ENCODE measurements at places on chromosomes 1 and 21.

- DNase-seq = no peak
Observed at GRCh38 chr1:59219916-59220315, 77.0 kb upstream of the FGGY start.

- no peak for DNase-seq
Observed at GRCh38 chr1:29454616-29455380, 218.5 kb downstream of the PTPRU start.

DNA sequence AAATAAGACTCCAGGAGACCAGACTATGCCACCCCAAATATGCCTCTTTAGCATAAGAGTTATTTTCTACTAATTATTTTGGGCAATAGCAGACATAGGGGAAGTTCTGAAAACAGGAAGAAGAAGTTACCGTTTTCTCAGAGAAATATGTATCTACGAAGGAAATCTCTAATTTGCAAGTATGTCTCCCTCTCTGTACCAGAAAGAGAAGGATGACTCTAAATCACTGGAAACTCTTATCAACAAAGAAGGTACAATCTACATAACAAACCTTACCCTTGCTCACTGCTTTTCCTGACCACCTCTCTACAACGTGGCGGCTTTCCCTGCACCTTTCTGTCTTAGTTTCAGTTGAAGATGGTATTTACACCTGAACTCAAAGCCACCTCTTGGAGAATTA, 49.0 kb downstream of the OMA1 start:
- DNase-seq = no peak

DNA sequence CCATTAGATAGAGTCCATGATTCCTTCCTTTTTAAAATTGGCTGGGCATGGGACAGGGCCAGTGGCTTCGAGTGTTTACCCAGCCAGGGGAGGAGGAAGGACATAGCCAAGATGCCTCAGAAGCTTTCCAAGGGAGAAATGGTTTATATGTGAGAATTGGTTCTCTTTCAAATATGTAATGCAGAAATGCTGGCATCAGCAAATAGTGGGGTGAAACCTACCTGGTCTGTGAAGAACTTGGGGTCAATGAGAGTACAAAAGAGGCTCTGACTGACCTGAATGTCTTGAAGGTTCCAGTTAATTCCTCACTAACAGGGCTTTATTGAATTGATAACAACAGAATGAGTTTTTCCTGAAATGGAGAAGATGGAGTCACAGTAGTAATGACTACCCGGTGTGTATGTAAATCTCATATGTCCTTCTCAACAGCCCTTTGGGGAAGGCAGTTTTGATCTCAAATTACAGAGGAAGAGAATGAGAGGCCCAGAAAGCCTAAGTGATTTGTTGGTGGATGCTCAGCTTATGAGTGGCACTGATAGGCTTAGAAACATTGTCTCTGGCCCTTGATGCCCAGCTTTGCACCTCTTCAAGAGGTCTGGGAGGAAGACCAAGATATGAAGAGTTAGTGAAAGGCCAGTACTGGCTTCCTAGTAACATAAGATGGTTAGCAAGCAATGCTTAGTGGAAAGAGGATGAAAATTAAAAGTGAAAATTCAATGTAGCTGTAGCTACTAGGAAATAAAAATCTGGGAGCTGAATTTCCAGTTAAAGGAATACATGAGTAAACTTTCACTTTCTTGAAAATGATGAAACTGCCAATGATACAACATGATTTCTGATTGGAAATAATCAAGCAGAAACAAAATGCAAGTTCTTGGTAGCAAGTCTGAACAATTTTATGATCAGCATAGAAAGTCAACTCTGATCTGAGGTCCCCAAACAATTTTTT, 2.7 kb downstream of the ATF3 start:
- DNase-seq = no peak

- DNase-seq = no peak
Observed at GRCh38 chr1:15692121-15692682, 8.1 kb downstream of the PLEKHM2 start.

GRCh38 chr1:96962751-96963211, 241.2 kb downstream of the PTBP2 start:
- DNase-seq = no peak

DNA sequence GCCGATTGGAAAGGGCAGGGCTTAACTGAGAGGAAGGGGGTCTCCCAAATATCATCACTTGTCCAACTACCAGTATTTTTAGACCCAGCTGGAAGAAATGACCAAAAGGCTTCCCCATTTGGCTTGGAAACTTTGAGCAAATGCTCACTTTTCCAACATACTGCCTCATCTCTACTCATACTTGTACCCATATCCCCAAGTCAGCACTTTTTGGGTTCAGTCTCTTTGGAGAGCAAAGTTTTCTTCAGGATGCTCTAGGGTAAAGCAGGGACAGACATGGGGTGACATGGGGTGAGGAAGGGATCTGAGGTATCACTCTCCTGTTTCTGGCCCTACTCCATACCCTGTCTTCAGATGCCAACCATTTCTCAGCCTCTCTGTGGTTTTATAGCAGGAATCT, 27.2 kb downstream of the LRRN2 start:
- no peak for DNase-seq

DNA sequence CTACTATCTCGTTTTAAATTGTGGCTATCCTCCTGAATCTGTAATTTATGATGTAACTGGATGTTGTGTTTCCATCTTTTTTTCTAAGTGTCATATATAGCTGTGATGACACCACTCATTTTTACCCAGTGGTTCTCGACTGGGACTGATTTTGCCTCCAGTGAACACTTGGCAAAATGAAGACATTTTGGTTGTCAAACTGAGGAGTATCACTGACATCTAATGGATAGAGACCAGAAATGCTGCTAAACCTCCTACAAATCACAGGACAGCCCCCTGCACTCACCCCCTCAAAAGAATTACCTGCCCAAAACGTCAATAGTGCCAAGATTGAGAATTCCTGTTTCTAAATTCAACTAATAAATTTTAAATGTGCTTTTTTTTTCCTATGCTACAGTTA, 1.9 kb downstream of the TRMT13 start:
- DNase-seq = no peak

DNA sequence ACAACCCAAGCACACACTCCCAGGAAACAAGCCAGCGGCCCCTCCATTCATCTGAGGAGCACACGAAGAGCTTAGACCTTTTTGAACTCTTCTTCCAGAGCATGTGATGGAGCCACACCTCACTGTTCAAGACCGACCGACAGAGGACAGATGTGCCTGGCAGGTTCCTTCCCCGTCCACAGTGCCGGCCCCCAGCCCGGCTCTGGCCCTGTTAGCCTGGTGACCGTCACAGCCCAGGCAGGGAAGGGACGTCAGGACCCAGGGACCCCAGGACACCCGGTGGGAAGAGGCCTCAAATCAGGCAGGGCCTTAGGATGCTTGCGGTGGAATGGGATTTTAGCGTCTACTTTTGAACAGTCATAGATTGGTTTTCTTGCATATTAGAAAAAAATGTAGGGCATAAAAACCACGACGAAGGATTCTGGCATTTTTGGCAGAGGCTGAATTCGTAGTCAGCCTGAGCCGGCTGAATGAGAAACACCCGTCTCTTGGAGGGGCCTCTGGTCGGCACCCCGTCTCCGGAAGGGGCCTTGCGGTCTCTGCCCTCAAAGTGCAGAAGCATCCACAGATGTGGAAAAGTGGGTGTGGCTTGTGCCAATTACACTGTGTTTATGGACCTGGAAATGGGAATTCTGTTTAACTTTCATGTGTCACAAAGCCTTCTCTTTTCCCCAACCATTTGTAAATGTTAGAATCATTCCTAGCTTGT, 79.3 kb downstream of the SIK1 start:
- DNase-seq = no peak

DNA sequence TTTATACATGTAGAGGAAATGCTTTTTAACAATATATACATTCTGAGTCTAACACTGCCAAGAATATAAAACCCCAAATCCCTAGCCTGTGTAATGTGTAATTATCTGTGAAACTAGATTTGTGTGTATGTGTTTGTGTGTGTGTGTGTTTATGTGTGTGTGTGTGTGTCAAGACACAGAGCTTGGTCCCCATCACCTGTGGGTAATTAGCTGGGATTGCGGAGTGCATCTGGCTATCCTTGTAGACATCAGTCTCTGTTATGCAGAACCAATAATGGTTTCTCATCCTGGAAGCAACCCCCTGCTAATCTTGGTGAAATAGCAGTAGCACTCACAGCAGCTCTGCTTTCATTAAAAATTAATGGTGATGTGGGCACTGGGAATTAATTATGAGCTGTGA, 26.3 kb upstream of the ST6GALNAC3 start:
- no peak for DNase-seq

DNA sequence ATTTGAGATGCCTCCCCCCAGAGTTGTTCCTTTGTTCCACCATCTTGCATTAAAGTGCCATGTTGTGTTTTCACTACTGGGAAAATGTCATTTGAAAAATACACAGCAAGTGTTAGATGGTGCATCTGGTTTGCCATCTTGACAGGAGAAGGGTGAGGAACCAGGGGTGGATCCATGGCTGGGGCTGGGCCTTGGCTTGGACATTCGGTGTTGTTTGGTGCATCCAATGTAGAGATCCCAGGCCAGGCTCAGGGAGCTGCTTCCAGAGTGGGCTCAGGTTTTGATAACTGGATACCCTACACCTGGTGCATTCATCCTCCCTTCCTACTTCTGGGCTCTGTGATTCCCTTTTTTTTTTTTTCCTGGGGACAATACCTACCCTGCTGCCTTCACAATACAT, 103.5 kb downstream of the UCK2 start:
- DNase-seq = no peak

- DNase-seq = no peak
Observed at GRCh38 chr21:28294051-28294450, 698.6 kb downstream of the LTN1 start.

DNA sequence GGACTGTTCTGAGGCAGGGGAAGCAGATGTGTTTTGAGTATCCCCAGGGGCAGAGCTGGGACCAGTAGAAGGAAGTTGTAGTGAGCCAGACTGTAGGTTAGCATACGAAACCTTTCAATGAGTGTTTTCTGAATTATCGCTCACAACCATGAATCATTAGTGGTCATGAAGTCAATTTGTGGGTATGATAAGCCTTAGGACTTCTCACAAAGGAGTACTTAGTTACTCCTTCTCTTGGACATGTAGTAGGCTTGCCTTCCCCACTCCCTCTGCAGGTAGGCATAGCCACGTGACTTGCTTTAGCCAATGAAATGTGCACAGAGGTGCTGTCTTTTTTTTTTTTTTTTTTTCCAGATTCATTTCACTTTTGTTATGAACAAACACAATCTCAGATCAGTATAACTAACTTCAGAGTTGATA, 23.9 kb upstream of the FAAH start:
- no peak for DNase-seq
